ENCODE measurements at places on chromosomes 1 and 21. TPM values are rescaled to one million over a fixed set of nuclear protein-coding genes. Genes with fewer than 3 reads are reported as not detected.

Gene CD1B
- not detected for total RNA-seq

Gene CNR2
- not detected for total RNA-seq

Gene C8B
- total RNA-seq = not detected

Gene EPHA2
- total RNA-seq = 298 TPM

Gene CDK11A
- total RNA-seq = 8.4 TPM

Gene TNNI3K
- total RNA-seq = not detected

Gene ARMH1
- total RNA-seq = 0.25 TPM

Gene KRTAP19-1
- total RNA-seq = not detected

Gene OR2T35
- total RNA-seq = not detected

Gene RGS8
- total RNA-seq = under 0.01 TPM

Gene KCNJ9
- total RNA-seq = not detected

Gene LCE1A
- not detected for total RNA-seq

Gene OLIG1
- not detected for total RNA-seq

Gene GBP7
- not detected for total RNA-seq

Gene SLFNL1
- 0.69 TPM for total RNA-seq

Gene KIAA0040
- 13.4 TPM for total RNA-seq

Gene RGS4
- 12.0 TPM for total RNA-seq

Gene ATP1A2
- not detected for total RNA-seq

Gene ATP1A4
- total RNA-seq = not detected

Gene RNF115
- 9.6 TPM for total RNA-seq

Gene CHAF1B
- 2.8 TPM for total RNA-seq

Gene LCK
- not detected for total RNA-seq

Gene ZBTB37
- total RNA-seq = 6.2 TPM

Gene ADIPOR1
- 77.7 TPM for total RNA-seq

Gene CELA2A
- total RNA-seq = not detected

Gene SPRR4
- total RNA-seq = not detected

Gene ADCY10
- under 0.01 TPM for total RNA-seq

Gene FAM72C
- 0.16 TPM for total RNA-seq

Gene TRAF3IP3
- not detected for total RNA-seq

Gene BGLAP
- not detected for total RNA-seq

Gene TACSTD2
- 33.0 TPM for total RNA-seq

Gene HSD11B1
- total RNA-seq = not detected

Gene MTARC1
- 3.8 TPM for total RNA-seq

Gene PRAMEF33
- total RNA-seq = not detected

Gene KRTAP19-3
- not detected for total RNA-seq

Gene S100A7A
- not detected for total RNA-seq

Gene GBP5
- total RNA-seq = 0.94 TPM

Gene PADI1
- total RNA-seq = under 0.01 TPM

Gene GNG12
- total RNA-seq = 245 TPM

Gene CHIA
- total RNA-seq = not detected

Gene EXO5
- total RNA-seq = 9.0 TPM

Gene SIM2
- not detected for total RNA-seq

Gene HRNR
- not detected for total RNA-seq
